Retinal pigment epithelial cell (primary cell): ENCODE measurements at places on chromosomes 3 and 15.

DNA sequence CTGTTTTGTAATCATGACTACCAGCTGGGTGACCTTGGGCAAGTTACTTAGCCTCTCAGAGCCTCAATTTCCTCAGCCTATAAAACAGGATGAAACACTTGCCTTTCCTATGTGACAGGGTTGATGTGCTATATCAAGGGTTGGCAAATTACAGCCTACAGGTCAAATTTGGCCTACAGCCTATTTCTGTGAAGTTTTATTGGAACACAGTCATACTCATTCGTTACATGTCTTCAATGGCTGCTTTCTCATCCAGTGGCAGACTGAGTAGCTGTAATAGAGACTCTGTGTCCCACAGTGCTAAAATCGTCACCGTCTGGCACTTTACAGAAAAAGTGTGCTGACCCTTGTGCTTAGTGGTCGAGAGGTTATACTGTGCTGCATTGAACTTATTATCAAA is 16.6 kb downstream of the ABHD6 start:
- no peak for DNase-seq

GRCh38 chr3:32194653-32195052 is 43.8 kb upstream of the CMTM8 start:
- DNase-seq: no peak

GRCh38 chr15:70103880-70104626 is 6.3 kb upstream of the TLE3 start:
- no peak for DNase-seq

DNA sequence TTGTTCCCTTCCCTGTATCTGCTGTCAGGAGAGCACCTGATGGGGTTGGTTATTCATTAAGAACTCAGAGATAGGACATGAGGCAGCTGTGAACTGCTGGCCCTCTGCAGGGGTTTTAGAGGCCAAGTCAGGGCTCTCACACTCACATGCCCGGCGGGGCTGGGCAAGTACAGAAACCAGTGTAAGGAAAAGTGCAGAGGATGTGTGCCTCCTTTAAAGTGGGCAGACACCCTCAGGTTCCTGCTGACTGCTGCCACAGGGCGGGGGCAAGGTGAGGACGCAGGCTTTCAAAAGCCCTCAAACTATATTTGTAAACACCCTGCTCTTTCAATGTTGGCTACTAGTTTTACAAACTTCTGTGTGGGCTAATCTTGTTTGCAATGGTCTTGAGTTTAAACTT is 22.4 kb downstream of the CXCR6 start:
- DNase-seq: no peak

DNA sequence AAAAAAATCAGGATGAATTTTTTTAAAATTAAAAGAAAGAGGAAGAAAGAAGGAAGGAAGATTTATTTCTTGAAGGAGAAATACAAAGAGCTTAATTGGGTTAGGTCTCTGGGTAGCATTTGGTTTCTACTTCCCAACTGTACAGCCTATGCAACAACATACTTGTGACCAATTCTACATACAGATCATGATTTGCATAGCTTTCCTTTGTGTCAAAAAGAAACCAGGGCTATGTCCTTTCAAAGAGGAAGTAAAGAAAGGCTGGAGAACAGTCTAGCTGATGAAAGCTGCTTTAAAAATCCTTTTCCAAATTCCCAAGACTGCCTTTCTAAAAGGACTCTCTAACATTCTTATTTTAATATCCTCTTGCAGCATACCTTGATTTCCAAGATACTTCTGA is 6.1 kb upstream of the HGD start:
- no peak for DNase-seq

GRCh38 chr3:158451405-158452055 is 119.5 kb upstream of the MLF1 start:
- no peak for DNase-seq

- DNase-seq: no peak
Measured at GRCh38 chr3:56119575-56120349, 348.5 kb downstream of the ERC2 start.

DNA sequence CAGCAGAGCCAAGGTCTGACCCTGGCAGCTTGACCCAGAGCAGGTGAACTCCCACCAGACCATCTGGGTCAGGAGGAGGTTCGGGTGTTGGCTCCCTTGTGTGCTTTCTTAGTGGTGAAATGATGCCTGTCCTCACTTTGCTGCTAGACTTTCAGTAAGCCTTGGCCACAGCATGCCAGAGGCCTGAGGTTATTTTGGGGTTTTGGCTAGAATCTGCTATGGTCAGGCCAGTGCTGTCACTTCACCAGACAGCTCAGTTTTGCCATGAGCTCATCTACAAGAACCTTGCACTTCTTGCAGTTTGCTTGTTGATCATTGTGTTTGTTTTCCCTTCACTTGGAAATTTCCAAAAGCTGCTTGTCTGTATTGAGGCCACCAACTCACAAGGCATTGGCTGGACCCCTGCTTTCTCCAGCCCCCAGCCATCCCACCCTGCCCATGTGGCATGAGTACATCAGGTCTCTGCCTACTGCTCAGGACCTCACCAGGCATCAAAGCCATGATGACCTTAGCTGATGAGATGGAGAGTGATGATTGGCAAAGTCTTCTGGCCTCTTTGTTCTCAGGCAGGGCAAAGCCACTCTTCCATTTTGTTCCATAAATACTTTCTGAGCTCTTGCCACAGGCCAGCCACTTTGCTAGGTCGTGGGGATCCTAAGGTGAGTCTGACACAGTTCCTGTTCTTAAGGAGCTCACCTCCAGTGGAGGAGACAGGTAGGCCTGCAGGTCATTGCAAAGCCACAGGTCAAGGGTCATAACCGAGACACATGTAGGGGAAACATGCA is 122.6 kb downstream of the ARNT2 start:
- no peak for DNase-seq

GRCh38 chr15:47750030-47750739 is 32.9 kb downstream of the SEMA6D start:
- DNase-seq: peak; percentile 58

DNA sequence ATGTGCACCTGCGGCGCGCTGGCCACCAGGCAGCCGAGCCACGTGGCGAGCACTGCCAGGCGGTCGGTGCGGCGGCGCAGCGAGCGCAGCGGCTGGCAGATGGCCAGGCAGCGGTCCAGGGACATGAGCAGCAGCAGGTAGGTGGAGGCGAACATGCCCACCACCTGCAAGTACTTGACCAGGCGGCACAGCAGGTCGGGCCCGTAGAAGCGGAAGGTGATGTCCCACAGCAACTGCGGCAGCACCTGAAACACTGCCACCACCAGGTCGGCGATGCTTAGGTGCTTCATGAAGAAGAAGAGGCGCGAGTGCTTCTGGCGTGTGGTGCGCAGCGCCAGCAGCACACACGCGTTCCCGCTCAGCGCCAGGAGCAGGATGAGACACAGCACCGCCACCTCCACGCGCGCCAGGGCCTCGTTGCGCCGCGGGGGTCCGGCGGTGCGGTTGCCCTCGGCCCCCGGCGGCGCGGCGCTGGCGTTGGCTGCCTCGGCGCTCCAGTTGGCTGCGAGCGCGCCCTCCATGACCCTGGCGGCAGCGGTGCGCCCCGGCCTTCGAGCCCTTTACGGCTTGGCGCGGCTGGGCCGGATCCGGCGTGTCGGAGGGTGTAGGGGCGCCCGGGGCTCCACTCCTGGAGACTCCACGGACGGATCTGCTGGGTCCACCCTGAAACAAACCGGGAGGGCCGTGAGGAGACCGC is 1.6 kb downstream of the OXTR start:
- no peak for DNase-seq

DNA sequence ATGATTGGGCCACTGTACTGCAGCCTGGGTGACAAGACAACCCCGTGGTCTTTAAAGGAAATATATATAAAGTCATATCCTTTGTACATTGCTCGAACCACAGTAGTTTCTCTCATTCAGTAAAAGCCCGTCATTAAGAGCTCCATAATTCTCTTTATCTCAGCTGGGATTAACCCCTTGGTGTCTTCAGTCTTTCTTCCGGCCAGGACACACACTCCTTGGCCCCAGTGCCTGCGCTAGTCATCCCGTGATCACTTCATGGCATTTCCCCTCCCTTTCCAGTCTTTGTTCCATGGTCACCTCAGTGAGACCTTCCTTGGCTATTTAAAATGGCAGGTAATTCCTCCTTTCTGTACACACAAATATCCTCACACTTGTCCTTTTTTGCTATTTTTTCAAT is 3.3 kb downstream of the RPL35A start:
- DNase-seq: no peak

DNA sequence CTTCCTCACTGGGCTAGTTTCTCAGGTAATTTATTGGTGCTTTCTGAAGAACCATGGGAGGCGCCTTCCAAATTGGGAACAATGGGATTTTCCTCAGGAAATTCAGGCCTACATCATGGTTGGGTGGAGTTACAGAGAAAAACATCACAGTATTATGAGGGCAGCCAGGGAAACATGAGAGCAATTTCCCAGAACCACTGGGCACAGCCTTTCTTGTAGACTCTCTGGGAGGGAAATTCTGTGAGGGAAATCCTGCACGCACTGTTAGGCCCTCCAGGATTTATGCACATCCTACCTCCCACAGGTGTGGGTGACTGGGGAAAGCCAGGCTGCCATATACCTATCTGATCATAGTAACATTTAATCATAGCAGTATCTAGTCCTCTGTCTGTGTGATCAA is 13.2 kb downstream of the POPDC2 start:
- no peak for DNase-seq

GRCh38 chr3:69532547-69533224 is 146.8 kb upstream of the FRMD4B start:
- DNase-seq: no peak

DNA sequence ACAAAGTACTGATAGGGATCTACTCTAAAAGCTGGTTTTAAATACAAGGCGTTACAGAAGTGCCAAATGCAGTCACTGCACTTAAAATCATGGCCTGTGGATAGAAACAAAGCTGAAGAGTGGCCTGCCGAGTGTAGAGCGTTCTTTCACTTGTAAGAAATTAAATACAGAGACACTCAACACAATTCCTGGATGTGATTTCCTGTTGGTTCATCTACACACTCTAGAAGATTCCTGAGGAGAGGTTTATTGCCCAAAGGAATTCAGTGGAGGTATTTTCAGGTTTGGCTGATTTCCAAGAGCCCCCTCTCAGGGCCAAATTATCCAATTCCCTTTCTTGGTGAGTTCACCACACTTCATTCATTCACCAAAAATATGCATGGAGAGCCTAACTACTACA is 200.3 kb upstream of the IL12A start:
- no peak for DNase-seq

DNA sequence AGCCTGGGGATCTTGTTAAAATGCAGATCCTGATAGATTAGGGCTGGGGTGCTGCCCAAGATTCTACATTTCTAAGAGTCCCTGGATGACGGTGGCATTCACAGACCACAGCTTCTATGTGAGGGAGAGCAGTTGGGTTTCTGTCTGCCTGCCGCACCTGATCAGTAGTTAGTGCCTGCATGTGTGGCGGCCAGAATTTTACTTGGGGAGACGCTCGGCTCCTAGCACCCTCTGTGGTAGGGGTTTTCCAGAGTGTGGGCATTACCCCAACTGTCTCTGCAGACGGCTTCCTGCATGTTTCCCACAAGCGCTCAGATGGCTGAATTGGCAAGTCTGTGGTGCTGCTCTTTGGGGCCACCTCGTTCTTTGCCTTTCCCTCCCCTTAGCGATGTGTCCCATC is 8.3 kb downstream of the GHRL start:
- DNase-seq: no peak

DNA sequence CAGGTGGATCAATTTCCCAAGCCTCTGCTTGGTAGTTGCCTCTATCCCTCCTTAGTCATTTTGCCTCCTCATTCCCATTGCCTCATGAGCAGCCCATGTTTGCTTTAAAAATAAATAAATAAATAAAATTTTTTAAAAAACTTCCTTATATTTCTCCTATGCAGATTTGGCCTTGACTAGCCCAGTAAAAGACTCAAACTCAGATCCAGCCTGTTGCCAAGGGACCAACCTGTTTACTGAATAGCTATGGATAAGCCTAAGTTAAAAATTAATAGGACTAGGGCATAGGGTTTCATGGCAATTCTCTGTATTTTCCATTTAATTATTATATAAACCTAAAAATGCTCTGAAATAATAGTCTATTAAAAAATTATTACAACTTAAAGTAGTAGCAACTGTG is 384.4 kb downstream of the RSL24D1 start:
- no peak for DNase-seq
